ENCODE measurements at places on chromosomes 7 and 10.

DNA sequence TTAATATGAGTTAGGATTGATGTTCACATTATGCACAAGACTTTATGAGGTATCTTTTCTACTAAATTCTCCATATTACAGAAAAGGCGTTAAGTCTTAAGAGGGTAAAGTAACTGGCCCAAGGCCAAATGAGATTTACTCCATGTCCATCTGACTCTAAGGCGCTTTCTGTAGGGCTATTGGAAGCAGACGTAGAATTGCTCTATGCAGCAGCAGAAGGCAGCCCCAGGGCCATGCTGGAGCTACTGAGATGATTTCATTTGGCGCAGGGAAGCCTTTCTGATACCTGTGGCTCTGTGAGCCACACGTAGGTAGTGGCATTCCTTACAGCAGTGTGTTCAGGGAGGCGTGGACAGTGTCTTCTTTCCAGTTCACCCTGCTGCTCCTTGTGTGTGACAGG is 133.1 kb downstream of the SH2D4B start:
- no peak for DNase-seq

GRCh38 chr7:17355050-17355449 is 56.6 kb downstream of the AHR start:
- no peak for DNase-seq

GRCh38 chr10:96622013-96622787 is 35.4 kb upstream of the TM9SF3 start:
- no peak for DNase-seq

DNA sequence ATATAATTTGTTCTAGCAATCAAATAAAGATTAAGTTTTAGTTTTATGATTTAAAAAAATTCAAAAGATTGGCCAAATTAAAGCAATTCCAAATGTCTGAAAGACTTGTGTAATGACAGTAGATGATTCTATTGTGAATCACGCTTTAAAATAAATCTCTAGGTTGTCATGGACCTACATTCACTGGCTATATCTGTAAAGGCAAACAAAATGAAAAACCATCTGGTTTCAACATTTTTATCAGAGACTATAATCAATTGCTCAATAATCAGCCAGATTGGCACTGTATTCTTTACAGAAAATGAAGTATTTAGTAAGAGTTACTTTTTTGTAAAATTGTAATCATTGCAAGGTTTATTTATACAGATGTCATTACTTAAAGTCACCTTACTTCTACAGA is 60.7 kb downstream of the DGKB start:
- no peak for DNase-seq

- DNase-seq: peak; percentile 81
These were observed 6.0 kb downstream of the MBLAC1 start for GRCh38 chr7:100132697-100133151.
